ENCODE measurements at places on chromosomes 12 and 14.

- no peak for DNase-seq
Measured at GRCh38 chr12:12481631-12482030, 81.0 kb downstream of the DUSP16 start.

DNA sequence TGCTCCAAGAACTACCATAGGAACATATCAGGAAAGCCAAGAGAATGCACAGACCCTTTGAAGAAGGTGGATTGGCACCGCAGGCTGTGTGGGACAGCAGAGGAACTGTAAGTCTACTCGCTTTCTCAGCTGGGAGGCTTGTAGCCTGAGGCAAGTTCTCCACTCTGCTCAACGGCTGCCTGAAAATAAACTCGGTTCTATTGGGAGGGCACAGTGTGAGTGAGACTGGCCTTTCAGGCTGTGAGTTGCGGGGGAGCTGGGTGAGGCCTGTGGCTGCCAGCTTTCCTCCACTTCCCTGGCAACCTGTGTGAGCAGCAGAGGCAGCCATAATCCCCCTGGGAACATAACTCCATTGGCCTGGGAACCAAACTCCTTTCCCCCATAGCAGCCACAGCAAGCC, 132.1 kb downstream of the ANKS1B start:
- no peak for DNase-seq

DNA sequence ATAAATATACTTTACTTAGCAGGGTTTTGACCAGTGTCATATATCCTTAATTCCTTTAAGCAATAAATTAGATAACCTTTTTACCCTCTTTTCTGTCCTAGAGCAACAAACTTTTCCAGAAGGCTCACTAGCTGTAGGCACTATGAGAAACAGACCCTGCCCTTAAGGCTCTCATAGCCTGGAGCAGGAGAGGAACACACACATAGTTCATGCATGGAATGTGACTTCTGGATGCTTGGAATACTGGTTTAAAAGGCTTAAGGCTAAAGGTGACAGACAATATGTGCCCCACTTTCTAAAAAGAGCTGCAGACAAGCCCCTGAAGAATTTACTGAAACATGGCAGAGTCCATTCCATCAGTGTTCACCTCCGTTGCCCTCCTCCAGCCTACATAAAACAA, 237.2 kb downstream of the TTC8 start:
- DNase-seq: no peak

DNA sequence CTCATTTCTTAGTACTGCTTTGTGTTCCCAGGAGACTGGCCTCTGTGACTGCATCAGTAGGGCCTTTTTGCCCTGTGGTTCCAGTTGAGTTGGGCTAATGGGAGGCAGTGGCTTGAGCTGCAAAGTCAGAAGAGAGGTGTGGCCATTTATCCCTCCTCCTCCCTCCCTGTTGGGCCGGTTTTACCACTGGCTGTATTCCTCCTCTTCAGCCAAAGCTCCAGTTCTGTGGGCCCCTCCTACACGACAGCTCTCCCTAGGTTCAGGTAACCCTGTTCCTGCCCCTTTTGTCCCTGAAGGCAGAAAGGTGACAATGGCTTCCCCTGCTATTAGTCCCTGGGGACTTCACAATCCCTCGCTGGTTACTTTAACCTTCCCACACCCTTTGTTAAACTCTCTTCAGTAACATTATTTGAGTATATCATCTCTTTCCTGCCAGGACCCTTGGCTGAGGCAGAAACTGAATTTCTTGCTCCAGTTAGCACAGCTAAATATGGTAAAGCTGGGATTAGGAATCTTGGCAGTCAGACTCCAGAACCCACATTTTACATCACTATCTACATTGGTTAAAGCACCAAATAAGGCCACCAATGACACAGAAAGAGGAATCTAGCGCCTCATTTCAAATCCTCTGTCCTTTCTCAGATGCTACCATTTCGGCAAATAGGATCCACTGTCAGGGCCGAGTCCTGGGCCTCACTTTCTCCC, 121.9 kb upstream of the SLC35F4 start:
- DNase-seq: no peak

GRCh38 chr12:110744601-110745264, 2.0 kb upstream of the PPP1CC start:
- DNase-seq: no peak

GRCh38 chr12:111268738-111269572, 99.9 kb downstream of the PHETA1 start:
- DNase-seq: no peak

DNA sequence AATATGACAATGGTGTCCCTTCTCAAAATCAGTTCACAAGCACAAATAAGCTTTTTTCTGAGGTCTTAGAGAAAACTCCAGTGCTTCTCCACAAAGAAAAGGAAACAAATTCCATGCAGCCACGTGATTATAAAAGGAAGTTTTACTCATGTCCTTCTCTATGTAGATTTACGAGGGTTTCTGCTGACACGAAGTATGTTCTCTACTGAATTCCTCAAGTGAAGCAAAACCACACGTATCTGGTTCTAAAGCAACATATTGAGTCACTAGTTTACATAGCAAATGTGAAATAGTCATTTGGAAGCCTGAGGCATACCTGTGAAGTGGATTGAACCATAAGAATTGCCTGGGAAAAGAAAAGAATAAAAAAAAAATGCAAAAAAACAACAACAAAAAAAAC, 31.9 kb downstream of the BMP4 start:
- no peak for DNase-seq

- DNase-seq: no peak
Measured at GRCh38 chr14:59811815-59812214, 58.8 kb downstream of the RTN1 start.

DNA sequence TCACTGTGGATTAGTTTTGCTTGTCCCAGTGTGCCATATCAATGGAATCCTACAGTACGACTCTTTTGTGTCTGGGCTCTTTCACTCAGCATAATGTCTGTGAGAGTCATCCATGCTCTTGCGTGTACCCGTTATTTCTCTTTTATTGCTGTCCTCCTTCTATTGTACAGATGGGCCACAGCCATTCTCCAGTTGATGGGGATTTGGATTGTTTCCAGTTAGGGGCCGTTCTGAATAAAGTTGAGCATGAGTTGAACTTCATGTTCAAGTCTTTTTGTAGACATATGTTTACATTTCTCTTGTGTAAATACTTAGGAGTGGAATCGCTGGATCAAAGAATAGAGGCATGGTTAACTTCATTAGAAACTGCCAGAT, 38.3 kb downstream of the MYO1H start:
- DNase-seq: no peak

DNA sequence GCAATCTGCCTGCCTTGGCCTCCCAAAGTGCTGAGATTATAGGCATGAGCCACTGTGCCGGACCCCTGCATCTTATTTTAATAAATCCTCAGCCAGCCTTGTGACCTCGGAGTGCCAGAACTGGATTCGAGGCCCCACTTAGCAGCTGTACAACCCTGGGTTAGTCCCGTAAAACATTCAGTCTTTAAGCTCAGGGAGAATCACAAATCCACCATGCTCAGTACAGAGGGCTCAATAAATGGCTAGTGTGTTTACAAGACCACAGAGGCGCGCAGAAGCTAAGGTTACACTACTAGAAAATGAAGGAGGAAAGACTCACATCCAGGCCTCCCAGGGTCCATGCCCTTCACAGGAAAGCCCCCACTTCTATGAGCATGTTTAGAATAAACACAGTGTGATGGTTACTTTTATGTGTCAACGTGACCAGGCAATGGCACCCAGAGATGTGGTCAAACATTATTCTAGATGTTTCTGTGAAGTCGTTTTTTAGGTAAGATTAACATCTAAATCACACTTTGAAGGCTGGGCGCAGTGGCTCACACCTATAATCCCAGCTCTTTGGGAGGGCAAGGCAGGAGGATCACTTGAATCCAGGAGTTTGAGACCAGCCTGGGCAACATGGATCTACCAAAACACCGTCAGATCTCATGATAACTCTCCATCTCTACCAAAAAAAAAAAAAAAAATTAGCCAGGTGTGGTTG, 55.3 kb downstream of the CLMN start:
- no peak for DNase-seq

GRCh38 chr12:131535779-131536178, 175.1 kb upstream of the SFSWAP start:
- DNase-seq: no peak

- DNase-seq: no peak
Measured at GRCh38 chr12:15763328-15763727, 25.9 kb downstream of the EPS8 start.

GRCh38 chr12:54605138-54605970, 16.9 kb upstream of the PPP1R1A start:
- DNase-seq: no peak

DNA sequence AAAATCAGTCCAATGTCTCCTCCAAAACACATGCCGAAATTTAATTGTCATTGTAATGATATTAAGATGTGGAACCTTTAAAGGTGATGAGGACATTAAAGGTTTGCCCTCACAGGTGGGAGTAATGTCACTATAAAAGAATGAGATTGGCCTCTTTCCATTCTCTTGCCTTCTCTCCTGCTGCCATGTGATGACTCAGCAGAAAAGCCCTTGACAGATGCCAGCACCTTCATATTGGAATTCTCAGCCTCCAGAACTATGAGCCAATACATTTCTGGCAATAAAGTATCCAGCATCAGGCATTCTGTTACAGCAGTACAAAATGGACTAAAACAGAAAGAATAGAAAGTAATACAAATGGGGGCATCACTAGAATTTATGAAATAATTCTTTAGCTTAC, 609.7 kb downstream of the SLC16A7 start:
- DNase-seq: no peak

- no peak for DNase-seq
Measured at GRCh38 chr12:49626169-49626835, 2.9 kb downstream of the PRPF40B start.

DNA sequence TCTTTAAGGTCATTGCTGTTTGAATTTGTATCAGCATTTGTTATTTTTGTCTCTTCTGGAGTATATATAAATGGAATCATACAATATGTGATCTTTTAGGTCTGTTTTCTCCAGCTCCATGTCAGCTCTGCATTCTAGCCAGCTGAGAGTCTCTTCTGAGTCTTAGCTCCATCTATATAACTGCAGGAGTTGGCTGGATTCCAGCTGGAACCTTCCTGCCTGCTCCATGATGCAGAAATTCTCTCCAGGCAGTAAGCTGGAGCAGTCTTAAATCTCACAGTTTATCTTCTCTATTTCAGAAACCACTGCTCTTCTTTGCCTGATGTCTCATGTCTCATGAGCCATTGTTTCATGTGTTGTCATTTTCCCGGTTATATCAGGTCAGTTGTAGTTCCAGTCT, 827.6 kb downstream of the NRXN3 start:
- no peak for DNase-seq

- DNase-seq: no peak
Measured at GRCh38 chr14:20294636-20295035, 11.1 kb downstream of the TTC5 start.

GRCh38 chr12:39503439-39503838, 60.5 kb upstream of the KIF21A start:
- DNase-seq: no peak

DNA sequence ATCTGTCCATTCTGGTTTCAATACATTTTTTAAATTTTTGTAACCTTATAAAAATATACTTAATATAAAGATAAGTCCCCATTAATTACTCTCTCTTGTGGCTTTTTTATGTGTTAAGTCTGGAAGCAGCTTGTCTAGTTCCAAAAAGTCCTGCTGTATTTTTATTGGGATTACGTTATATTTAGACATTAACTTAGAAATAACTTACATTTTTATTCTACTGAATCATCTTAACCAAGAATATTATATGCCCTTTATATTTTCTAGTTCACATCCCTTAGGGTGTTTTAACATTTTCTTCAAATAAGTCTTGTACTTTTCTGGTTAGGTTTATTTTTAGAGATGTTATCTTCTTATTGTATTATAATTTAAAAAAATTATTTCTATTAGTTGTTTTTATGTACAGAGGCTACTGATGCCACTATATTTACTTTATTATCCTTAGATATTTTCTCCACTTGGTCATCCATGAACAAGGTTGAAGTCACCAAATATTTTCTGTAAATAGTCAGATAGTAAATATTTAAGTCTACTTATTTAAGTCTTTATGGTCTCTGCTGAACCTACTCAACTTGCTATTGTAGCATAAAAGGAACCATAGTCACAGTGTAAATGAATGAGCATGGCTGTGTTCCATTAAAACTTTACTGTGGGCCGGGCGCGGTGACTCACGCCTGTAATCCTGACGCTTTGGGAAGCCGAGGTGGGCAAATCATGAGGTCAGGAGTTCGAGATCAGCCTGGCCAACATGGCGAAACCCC, 132.4 kb upstream of the NEDD1 start:
- no peak for DNase-seq

- no peak for DNase-seq
Measured at GRCh38 chr12:1391722-1392121, 202.7 kb downstream of the FBXL14 start.

GRCh38 chr12:108156717-108157116, 27.6 kb downstream of the WSCD2 start:
- DNase-seq: no peak

- DNase-seq: no peak
Measured at GRCh38 chr12:120856980-120857379, 47.2 kb downstream of the SPPL3 start.

GRCh38 chr12:50101663-50102062, 2.1 kb upstream of the GPD1 start:
- DNase-seq: no peak

DNA sequence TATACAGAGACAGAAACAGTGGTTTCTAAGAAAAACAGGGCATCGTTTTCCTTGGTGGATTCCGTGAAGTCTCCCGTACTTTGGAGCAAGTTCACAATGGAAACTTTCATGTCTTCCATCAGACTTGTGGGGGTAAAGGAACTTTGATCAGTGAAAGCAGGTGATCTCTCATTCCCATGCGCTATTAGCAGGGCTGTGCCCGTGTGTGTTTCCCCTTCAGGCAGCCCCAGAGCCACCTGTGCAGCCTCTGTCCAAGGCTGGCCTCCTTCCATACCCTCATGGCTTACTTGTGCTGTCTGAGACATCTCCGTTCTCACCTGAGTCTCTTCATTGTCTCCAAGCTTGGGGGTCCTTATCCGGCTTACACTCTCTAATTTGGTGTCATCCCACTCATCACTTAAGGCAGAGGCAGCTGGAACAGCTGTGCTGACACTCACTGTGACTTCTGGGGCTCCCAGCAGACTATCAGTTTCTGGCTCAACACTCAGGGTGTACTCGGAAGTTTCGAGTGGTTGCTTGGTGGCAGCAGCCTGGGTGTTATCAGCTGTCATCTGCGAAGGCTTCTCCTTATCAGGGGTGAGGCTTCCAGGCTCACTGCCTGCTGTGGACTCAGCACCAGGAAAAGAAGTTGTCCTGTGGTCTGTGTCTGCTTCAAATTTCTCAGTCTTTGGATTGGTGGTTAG, 13.8 kb downstream of the ARMH4 start:
- no peak for DNase-seq

DNA sequence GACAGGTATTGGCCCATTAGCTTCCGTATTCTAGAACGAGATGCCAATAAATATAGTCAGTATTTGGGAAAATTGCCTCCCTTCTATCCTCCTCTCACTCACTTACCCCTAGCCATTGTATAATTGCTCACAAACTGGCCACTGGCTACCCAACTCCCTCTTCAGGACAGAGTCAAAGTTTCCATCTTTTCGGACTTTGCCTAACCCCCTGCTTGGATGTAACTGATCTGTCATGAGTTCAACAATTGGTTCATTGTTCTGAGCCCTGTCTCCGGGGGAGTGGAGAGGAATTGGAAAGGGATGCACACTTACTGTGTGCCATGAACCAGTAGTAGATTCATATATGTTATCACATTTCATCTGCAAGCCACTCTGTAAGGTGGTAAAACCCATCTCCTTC, 12.2 kb downstream of the MYRFL start:
- DNase-seq: no peak
